ENCODE measurements at places on chromosomes 3 and 15.
A peak's percentile ranks its signal among the peaks of the same experiment; 100 is the strongest.

- peaks cover 98% of the 10 kb centered on the region for H3K36me3 ChIP-seq
- no peak overlapping the region for H3K4me3 ChIP-seq
- no peaks in the 10 kb centered on the region for H3K27me3 ChIP-seq
These were observed 102.0 kb upstream of the RPL32 start for GRCh38 chr3:12943124-12944021.

GRCh38 chr3:52824037-52824436, 6.4 kb downstream of the ITIH4 start:
- H3K4me1 ChIP-seq = no peaks in the 10 kb centered on the region
- H3K36me3 ChIP-seq = peaks cover 5% of the 10 kb centered on the region
- no peak for DNase-seq
- no peak overlapping the region for H3K27ac ChIP-seq
- no peak overlapping the region for H3K4me3 ChIP-seq
- H3K27me3 ChIP-seq = no peaks in the 10 kb centered on the region

- H3K4me1 ChIP-seq = no peaks in the 10 kb centered on the region
- H3K27ac ChIP-seq = no peak overlapping the region
- DNase-seq = no peak
- H3K27me3 ChIP-seq = no peaks in the 10 kb centered on the region
These were observed 40.8 kb downstream of the LMCD1 start for GRCh38 chr3:8542190-8543135.

GRCh38 chr3:137349557-137350348, 392.0 kb downstream of the IL20RB start:
- H3K4me1 ChIP-seq = no peaks in the 10 kb centered on the region
- no peaks in the 10 kb centered on the region for H3K27me3 ChIP-seq
- no peak overlapping the region for H3K27ac ChIP-seq
- no peaks in the 10 kb centered on the region for H3K36me3 ChIP-seq
- no peak for DNase-seq
- no peak overlapping the region for H3K4me3 ChIP-seq

DNA sequence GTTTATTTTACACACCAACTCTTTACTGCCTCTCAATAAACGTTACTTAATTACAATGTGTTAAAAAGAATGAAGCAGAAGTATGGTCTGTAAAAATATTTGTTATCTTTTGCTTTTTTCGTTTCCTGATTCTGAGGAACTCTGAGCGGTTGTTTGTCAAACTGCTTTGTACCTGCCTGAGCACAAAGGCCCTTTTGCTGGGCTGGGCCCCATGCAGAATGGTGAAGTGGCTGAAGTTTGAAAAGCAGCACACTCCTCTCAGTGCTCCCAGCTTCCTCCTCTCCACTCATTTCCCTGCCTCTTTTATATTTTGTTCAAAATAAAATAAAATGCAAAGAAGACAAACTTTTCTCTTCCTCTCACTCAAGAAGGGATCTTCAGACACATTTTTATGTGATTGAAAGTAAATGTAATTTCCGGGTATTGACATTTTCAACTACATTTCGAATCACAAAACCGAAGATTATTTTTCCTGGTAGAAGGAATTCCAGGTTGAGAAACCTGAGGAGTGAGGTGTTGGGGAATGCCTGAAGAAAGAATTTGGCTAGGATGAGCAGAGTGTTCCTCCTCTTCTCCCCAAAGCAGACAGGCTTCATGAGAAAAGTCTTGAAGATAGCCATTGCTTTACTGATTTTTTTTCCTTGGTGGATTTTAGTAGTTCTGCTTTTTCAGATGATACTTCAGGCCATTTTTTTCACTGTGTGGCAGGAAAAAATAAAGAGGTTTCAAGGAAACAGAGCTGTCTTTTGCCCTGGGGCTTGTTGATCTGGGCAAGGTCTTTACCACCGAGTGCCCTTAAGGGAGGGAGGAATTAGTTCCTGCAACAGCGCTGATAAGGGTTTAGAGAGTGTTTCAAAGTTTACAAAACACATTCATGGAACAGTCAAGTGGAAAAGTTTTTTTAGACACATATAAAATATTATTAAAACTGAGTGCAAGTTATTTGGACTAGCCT, 229.8 kb downstream of the NFKBIZ start:
- no peak overlapping the region for H3K27ac ChIP-seq
- peak overlapping the region; percentile 27 for H3K4me3 ChIP-seq
- H3K27me3 ChIP-seq = no peaks in the 10 kb centered on the region
- no peak for DNase-seq

GRCh38 chr3:149247008-149247710, 25.5 kb upstream of the CP start:
- no peaks in the 10 kb centered on the region for H3K27me3 ChIP-seq
- peaks cover 26% of the 10 kb centered on the region for H3K4me1 ChIP-seq
- no peaks in the 10 kb centered on the region for H3K36me3 ChIP-seq
- DNase-seq = no peak

- no peaks in the 10 kb centered on the region for H3K36me3 ChIP-seq
- no peaks in the 10 kb centered on the region for H3K27me3 ChIP-seq
- H3K4me1 ChIP-seq = no peaks in the 10 kb centered on the region
- H3K27ac ChIP-seq = no peak overlapping the region
- DNase-seq = no peak
- no peak overlapping the region for H3K4me3 ChIP-seq
These were observed 15.3 kb upstream of the TMEM115 start for GRCh38 chr3:50374363-50375257.

- no peaks in the 10 kb centered on the region for H3K27me3 ChIP-seq
- no peak overlapping the region for H3K4me3 ChIP-seq
- DNase-seq = no peak
- no peaks in the 10 kb centered on the region for H3K36me3 ChIP-seq
- H3K4me1 ChIP-seq = no peaks in the 10 kb centered on the region
These were observed 294.0 kb upstream of the ATP10A start for GRCh38 chr15:26157081-26157480.

DNA sequence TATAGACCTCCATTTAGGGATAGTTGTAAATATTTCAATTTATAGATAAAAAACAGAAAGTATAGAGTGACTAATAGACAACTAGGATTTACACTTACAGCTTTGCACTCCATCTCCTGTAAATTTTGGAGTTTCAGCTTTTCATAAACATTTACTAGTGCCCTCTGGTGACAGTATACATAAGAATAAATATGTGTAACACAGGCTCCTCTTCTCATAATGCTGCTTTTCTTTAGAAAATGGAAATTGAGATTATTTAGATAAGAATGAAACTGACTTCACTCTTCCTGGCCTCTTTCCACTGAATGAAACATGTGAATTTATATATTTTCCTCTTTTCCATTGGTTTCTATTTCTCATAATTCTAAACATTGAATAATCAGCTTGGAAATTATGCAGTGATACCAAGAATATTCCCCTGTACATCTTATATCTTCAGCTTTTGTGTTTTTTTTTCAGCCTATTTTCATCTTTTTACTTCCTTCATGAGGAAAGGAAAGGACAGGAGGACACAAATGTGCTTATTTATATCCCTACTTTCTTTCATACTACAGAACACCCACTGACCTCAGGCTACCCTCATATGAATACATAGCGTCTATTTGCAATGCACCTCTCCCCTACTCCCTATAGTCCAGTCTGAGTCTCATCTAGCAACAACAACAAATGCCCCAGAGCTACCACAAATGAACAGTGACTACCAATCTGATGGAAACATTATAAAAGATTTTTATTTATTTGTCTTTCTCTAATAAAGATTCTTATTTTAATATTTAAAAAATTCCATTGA, 103.1 kb upstream of the CCDC39 start:
- no peak overlapping the region for H3K4me3 ChIP-seq
- H3K27me3 ChIP-seq = no peaks in the 10 kb centered on the region

DNA sequence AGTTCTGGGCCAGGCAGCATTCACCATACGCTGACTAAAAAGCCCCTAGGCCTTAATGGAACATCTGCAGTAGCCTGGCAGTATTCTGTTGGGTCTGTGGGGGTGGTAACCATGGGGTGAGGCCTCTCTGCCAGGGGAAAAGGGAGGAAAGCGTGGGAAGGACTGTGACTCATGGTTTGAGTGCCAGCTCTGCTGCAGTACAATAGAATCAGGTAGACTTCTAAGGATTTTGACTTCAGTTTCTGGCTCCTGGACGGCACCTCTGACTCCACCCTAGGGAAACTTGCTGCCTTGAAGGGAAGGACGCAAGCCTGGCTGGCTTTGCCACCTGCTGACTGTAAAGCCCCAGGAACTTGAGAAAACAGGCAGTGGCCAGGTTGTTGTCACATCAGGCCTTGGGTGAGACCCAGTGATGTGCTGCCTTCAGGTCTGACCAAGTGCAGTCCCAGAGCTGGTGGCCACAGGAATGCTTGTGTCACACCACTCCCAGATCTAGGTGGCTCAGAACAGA, 148.6 kb downstream of the SUCNR1 start:
- no peak overlapping the region for H3K4me3 ChIP-seq
- H3K27me3 ChIP-seq = no peaks in the 10 kb centered on the region
- no peak overlapping the region for H3K27ac ChIP-seq
- DNase-seq = no peak
- H3K36me3 ChIP-seq = no peaks in the 10 kb centered on the region
- no peaks in the 10 kb centered on the region for H3K4me1 ChIP-seq

DNA sequence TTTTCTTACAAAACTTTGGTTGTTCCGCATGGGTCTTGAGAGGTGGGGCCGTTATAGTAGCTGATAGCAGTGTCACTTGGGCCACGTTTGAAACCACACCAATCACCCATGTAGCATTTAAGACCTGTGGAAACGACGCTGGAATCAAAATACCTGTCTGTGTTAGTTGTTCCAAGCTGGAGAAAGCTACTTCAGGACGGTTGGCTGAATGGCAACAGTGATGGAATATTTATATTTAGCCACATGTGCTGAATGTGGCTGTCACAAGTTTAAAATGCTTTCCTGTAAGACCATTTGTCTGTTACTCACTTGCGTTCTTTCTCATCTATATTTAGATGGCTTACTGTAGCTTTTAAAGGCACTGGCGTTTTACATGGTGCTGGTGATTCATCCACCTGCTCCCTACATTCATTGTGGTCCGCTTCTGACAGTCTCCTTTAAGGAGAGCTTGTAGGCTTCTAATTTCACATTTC, 1.4 kb downstream of the DNAJA4 start:
- H3K4me3 ChIP-seq = no peak overlapping the region
- no peaks in the 10 kb centered on the region for H3K27me3 ChIP-seq
- DNase-seq = no peak
- H3K27ac ChIP-seq = no peak overlapping the region
- peaks cover 11% of the 10 kb centered on the region for H3K4me1 ChIP-seq

- no peaks in the 10 kb centered on the region for H3K36me3 ChIP-seq
- DNase-seq = peak; percentile 42
- peaks cover 41% of the 10 kb centered on the region for H3K4me1 ChIP-seq
- no peak overlapping the region for H3K27ac ChIP-seq
- H3K4me3 ChIP-seq = peak overlapping the region; percentile 46
- H3K27me3 ChIP-seq = peaks cover 75% of the 10 kb centered on the region
These were observed 1.4 kb downstream of the ETV5 start for GRCh38 chr3:186107215-186108105.

GRCh38 chr3:129365296-129366136, 62.9 kb downstream of the EFCAB12 start:
- H3K27me3 ChIP-seq = no peaks in the 10 kb centered on the region
- DNase-seq = peak; percentile 21
- H3K4me1 ChIP-seq = peaks cover 8% of the 10 kb centered on the region
- no peak overlapping the region for H3K27ac ChIP-seq

- H3K4me1 ChIP-seq = peaks cover 44% of the 10 kb centered on the region
- DNase-seq = peak; percentile 77
- no peak overlapping the region for H3K4me3 ChIP-seq
- H3K36me3 ChIP-seq = peaks cover 31% of the 10 kb centered on the region
These were observed 79.4 kb downstream of the AAGAB start for GRCh38 chr15:67174864-67175573.

- no peak overlapping the region for H3K27ac ChIP-seq
- no peaks in the 10 kb centered on the region for H3K27me3 ChIP-seq
- no peak for DNase-seq
- no peaks in the 10 kb centered on the region for H3K4me1 ChIP-seq
These were observed 10.2 kb upstream of the HTR3C start for GRCh38 chr3:184042617-184043016.

DNA sequence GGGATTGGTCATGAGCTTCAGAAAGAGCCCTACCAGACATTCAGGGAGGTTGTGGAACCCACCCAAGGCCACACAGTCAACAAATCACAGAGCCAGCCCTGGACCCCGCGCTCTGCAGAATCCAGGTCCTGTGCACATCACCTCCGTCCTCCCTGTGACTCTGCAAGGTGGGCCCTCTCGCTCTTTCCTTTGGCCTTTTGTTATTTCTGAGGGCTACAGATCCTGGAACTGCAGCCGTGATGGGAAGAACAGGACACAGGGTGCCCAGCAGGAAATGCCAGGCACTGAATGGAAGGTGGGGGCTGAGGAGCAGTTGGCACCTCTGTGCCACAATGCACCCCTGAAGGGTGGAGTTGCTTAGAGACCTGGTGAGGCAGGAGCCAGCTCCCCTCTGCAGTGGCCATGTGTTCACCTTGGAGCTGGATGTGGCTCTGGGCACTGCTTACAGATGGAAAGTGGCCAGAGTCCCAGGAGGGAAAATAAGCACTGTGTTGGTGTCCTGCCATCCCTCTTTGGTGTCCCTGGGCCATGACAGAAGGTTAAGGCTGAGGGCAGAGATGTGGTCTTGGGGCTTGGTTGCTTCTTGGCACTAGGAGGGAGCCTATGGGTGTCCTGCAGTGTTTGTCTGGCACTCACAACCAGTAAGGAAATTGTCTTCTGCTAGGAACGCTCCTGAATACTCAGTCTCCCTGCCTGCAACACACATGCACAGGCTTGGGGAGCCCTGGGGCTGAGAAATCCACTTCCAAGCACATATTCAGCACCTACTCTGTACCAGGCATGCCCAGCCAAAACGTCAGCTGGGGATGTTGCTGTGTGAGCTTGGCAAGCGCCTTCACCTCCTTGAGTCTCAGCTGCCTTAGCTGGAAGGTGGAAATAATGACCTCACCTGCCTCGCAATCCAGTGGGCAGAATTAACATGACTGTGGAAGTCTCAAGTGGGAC, 98.0 kb upstream of the SLC6A6 start:
- DNase-seq = no peak
- H3K4me3 ChIP-seq = no peak overlapping the region
- H3K27me3 ChIP-seq = no peaks in the 10 kb centered on the region
- no peak overlapping the region for H3K27ac ChIP-seq

DNA sequence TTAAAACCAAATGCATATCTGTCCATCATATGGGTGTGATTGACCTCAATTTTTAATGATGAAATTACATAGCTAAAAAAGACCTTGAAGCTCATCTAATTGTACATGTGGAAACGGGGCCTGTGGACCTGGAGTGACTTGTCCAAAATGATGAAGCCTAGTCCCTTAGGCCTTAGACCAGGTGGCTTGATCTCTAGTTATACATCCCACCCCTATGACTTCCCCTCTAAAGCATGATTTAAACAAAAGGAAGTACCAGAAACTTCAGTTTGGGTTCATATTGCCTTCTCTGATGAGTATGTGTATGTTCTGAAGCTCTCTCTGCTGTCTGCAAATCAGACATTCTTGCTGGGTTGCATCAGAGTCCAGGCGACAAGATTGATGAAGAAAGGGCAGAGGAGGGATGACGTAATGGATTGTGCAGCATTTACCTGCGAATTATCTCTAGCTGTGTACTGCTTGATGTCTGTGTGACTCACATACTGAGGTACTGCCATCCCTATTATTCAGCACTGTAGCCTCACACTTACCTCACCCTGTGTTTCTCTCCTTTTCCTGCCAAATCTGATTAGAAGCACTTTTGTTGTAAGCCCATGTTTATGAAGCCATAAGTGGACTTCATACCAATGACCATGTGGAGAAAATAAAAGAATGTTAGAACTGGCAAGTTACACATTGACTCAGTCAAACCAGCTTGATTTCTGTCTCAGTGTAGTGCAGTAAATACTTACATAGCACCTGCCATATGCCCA, 111.5 kb downstream of the FILIP1L start:
- no peaks in the 10 kb centered on the region for H3K27me3 ChIP-seq
- H3K36me3 ChIP-seq = no peaks in the 10 kb centered on the region
- no peak overlapping the region for H3K27ac ChIP-seq
- H3K4me1 ChIP-seq = no peaks in the 10 kb centered on the region
- DNase-seq = no peak
